AG04449 (cell line): ENCODE measurements at places on chromosomes 4 and X.
A peak's percentile ranks its signal among the peaks of the same experiment; 100 is the strongest.

DNA sequence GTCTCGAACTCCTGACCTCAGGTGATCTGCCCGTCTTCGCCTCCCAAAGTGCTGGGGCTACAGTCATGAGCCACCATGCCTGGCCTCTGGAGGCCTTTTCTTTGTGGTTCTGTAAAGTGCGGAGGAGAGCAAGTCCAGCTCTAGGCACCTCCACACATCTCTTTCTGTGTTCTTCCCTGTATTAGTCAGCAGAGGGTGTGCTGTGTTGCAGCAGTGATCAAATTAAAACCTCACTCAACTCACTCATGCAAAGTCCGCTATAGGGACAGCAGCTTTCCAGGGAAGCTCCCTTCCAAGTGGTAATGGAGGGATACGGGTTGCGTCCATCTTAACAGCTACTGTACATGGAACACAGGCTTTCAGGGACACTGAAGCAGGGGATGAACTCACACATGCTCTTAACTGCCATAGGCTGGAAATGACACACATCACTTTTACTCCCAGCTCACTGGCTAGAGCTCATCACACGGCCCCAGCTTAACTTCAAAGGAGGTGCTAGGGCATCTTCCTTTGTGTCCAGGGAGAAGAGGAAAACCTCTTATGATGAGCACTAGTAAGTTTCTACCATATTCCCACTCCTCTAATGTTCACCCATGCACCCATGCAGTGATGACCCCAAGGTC is 36.0 kb upstream of the CCNG2 start:
- DNase-seq: no peak

DNA sequence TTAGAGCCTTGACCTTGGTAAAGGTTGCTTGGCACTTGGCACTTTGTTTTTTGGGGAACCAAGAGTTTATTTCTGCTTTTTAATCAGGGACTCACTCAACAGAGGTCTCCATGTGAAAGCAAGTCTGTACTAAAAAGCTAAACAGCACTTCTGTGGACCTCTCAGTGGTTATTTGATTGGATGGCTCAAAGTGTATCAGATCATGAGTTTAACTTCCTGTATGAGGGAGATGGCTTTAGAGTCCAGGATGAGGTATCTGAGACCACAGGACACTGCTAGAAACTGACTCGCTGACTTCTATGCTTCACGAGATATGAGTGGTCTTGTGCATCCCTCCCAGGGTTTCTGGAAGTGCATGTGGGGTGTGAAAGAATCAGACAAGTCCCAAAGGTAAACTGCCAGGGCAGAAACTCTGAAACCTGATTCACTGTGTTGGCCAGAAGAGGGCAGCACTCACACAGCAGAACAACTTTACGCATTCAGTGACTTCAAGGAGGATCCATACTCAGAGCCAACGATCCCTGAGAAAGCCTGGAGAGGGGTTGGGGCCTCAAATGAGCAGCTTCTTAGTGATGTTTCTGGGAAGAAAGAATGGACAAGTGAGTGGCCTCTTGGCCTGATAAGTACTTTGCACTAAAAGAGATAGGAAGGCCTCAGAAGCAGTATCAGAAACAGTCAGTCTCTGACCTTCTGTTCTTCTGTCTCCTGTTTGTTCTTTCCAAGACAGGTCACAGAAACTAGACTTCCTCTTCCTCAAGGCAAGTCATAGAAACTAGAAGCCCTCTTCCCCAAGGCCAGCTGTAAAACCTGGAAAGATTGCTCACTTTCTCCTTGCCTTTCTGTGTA is 220.3 kb upstream of the CXCL13 start:
- DNase-seq: peak; percentile 3

- DNase-seq: no peak
These were observed 8.5 kb downstream of the COL25A1 start for GRCh38 chr4:109294006-109294405.

DNA sequence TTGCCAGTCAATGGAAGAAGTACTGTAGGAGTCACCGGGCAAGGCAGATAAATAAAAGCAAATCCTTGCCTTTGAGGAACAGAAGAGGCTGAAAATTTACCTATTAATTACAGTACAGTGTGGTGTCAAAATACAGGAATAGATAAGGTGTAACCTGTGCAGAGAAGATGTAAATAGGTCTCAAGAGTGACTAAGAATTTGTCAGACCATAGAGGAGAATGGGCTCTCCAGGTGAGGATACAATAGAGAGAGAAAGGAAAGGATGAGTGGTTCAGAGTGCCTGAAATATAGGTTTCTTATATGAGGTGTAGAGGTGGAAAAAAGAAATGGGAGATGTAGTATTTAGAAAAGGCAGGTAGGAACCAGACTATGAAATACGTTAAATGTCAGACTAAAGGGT is 801 bp upstream of the ZC4H2 start:
- no peak for DNase-seq

GRCh38 chr4:126604268-126604867 is 1028.4 kb upstream of the INTU start:
- DNase-seq: no peak
